ENCODE measurements at places on chromosomes 13 and 19.

- no peak for DNase-seq
Measured at GRCh38 chr19:2227415-2228156, 8.5 kb downstream of the PLEKHJ1 start.

DNA sequence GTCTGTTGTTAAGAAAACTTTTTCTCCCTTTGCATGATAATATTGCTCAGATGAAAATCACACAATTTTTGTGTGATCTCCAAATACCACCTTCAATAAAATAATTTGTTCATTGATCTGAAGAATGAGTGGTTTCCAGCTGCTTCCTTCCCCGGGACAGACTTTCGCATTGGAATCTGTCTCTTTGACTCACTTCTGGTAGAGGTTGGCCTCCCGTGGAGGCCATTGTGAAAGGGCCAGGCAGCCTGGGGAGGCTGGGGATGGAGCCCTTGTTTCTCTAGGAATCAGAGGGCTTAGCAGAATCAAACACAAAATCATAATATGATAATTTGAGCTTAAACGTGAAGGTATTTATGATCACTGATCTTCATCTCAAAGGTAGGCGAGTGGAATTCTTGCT is 135.0 kb upstream of the ZNF536 start:
- DNase-seq = no peak

DNA sequence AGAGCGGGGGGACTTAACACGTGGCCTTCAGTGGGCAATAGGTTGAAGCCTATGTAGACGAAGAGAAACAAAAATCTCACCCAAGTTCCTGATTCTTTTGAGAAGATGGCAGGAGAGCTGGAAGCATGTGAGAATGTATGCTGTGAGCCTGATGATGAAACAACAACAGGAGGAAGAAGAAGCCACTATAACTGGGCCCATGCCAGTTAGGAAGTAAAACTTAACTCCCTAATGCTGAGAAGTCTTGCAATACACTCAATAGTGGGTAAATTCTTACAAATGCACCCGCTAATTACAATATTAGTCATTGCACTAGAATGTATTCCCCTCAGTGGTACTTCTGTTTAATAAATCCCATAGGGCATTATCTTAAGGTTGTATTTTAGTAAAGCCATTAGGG is 9.1 kb downstream of the PCDH17 start:
- no peak for DNase-seq

DNA sequence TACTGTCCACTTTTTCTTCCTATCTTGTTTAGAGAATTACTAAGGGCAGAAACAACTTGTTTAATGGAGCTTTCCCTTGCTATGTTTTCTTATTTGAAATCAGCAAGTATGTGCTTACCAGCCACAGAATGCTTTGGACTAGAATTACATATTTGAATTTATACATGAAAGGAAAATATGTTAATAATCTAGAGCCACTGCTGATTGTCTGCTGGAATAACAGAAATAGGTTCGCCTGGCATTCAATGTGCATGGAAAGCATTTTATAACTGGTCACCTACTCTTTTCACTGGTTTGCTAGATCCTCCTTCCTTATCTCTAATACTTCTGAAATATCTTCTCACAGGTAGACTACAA is 8.0 kb downstream of the EFNB2 start:
- DNase-seq = no peak

DNA sequence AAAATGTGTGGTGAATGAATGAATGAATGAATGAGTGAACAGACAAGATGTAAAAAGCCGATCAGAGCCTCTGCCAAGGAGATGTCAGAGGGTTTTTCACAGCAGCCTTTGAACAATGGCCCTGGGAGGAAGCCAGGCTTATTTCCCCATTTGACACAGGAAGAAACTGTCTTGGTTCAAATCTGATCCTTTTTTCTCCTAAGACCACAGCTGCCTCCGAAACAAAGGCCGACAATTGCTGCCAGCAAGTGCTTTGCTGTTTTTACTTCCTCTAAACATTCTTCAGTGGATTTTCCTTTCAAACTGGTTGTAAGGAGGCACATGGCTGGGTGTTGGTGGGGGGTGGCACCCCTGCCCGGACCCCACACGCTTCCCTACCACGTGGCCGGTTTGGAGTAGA is 44.2 kb upstream of the HOMER3 start:
- DNase-seq = no peak

DNA sequence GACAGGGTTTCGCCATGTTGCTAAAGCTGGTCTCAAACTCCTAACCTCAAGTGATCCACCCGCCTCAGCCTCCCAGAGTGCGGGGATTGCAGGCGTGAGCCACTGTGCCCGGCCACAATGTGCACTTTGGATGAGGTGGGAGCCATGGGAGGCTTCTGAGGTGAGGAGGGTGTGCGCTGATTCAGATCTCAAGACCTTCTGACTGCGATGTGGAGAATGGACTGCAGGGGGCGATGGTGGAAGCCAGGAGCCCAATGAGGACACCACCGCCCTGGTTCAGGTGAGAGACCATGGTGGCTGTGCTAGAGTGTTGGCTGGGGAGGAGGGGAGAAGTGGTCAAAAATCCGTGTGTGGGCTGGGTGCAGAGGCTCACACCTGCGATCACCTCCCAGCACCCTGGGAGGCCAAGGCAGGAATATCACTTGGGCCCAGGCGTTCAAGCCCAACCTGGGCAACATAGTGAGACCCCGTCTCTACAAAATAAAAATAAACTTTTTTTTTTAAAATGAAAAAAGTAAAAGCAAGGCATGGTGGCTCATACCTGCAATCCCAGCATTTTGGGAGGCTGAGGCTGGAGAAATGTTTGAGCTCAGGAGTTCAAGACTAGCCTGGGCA is 5.6 kb downstream of the INAFM1 start:
- no peak for DNase-seq

DNA sequence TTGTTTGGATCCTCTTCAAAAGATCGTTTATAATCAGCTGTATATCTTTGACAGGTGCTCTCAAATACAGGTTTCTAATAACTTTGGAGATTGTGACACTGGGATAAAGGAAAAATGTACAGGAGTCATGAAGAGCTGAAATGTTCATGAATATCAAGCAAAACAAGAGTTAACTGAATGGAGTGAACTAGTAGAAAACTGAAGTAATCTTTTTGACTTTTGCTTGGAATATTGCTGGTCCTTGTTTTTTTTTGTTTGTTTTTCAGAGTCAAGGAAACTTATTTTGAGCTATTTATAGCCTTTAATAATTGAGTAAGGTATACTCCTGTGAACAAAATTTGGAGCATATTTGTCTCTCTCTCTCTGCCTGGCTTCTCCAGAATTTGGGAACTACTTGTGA is 25.3 kb downstream of the MED4 start:
- no peak for DNase-seq

GRCh38 chr19:2061495-2062388 is 10.7 kb upstream of the MKNK2 start:
- DNase-seq = peak; percentile 75

DNA sequence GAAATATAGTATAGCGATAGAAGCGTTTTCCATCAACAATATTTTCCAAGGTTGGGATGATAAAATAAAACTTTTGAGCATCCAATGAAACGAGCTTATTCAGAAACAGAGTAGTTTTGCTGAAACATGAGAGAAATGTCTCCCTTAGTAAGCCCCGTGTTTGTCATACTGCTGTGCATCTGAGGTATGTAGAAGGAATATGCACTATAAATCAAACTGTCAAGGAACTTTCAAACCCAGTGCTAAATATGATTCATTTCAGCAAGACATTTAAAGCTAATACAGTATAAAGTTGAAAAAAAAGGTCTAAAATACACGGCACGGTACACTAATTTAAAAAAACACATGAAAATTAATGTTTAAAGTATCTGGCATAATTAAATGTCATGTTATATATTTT is 546.2 kb downstream of the SLITRK5 start:
- DNase-seq = no peak

DNA sequence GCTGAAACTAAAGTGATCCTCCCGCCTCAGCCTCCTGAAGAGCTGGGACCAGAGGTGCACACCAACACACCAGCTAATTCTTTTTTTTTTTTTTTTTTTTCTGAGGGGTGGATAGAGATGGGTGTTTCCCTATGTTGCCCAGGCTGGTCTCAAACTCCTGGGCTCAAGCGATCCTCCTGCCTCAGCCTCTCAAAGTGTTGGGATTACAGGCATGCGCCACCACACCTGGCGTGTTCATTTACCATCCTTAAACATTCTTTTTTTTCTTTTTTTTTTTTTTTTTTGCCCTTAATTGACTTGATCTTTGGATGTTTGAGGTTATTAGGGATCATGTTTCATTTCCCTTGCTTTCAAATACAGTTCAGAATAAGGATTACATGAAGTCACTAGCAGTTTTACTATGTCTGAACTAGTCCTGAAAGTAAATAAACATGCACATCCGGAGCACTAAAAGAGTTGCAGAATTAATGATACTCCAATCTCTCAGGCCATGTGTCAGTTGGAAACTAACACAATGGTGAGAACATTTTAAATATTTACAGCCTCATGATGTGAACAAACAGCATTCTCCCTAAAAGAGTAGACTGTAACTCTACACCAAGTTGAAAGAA is 10.2 kb downstream of the UTP14C start:
- DNase-seq = no peak

GRCh38 chr13:27044837-27045570 is 126.6 kb downstream of the USP12 start:
- DNase-seq = no peak

GRCh38 chr19:29583196-29583999 is 22.7 kb upstream of the POP4 start:
- no peak for DNase-seq

GRCh38 chr19:7326105-7326877 is 22.4 kb upstream of the ARHGEF18 start:
- DNase-seq = no peak

- no peak for DNase-seq
Measured at GRCh38 chr13:103276775-103277498, 210.7 kb upstream of the SLC10A2 start.

- no peak for DNase-seq
Measured at GRCh38 chr13:110445183-110445582, 116.3 kb downstream of the RAB20 start.

DNA sequence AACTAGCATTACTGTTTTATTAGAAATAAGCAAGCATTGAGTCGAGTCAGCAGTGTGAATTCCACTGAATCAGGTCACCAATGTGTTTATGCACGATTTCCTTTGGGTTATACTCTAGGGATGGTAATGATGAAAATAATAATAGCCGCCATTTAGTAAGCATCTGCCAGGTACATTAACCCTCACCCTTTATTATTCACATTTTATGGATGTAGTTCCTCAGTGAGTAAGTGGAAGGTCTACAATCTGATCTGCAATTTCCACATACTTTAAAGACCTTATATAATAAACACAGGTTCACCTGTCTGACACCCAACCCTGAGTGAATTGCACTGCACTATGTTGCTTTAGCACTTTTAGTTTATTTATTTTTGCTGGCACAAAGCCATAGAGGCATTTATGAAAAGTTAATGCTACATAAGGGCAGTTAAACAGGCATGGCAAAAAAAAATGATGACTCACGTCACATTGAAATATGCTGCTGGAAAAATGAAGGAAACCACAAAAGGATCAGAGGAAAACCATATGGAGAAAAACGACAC is 122.4 kb downstream of the TRPC4 start:
- DNase-seq = peak; percentile 54

DNA sequence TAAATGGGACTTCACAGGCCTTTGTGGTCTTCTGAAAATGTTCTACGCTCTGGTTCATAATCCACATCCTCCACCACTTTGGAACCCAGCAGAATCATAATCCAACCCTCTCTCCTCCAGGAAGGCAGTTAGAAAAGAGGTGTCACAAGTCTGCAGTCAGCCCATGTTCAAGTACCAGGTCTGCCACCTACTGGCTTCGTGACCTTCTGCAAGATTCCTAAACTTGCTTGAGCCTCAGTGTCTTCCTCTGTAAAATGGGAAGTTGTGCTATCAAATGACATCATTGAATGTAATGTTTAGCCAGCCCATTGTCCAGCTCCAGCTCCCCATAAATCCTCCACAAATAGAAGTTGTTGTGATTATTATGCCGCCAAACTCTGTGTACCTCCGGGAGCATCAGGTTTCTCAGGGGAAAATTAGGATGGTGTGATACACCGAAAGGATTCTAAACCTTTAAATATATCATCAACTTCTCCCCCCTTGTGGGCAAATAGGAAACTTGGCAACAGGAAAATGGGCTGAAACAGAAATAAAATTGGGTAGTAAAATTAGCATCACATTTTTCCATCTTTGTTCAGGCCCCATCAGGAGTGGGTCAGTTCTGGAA is 109.7 kb downstream of the NUFIP1 start:
- DNase-seq = peak; percentile 23

DNA sequence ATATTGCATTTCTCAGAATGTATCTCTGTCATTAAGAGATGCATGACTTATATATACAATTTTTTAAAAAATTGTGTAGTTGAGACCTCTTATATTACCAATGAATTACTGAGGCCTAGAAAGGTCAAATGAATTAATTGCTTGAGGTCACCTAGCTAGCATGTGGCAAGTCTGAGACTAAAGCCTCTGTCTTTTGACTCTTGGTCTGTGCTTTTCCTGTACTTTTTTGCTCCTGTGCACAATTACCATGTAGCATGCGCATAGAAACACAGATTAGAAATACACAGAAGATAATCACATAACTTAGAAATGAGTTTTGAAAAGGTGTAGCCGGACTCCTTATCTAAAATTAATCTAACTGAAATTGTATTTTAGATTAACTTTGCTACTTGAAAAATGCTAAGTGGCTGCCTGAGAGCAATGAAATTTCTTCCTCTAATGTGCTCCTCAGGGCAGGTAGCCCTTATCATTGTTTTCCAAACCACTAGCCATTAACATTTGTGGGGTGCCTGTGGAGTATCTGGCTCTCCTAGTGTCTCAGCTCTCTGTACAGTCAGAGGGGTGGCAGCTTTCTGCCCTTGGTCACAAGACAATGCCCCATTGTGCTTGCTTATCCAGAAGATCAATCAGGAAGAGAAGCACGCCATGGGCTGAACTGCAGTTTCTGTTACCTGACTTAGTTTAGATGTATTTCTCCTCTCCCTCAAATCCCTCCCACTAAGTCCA is 119.6 kb downstream of the RFC3 start:
- DNase-seq = no peak

- no peak for DNase-seq
Measured at GRCh38 chr19:38869836-38870607, 8.1 kb downstream of the RINL start.

- DNase-seq = no peak
Measured at GRCh38 chr13:113843864-113844556, 19.9 kb downstream of the GAS6 start.

GRCh38 chr19:17205237-17206140 is 9.7 kb upstream of the USE1 start:
- no peak for DNase-seq

DNA sequence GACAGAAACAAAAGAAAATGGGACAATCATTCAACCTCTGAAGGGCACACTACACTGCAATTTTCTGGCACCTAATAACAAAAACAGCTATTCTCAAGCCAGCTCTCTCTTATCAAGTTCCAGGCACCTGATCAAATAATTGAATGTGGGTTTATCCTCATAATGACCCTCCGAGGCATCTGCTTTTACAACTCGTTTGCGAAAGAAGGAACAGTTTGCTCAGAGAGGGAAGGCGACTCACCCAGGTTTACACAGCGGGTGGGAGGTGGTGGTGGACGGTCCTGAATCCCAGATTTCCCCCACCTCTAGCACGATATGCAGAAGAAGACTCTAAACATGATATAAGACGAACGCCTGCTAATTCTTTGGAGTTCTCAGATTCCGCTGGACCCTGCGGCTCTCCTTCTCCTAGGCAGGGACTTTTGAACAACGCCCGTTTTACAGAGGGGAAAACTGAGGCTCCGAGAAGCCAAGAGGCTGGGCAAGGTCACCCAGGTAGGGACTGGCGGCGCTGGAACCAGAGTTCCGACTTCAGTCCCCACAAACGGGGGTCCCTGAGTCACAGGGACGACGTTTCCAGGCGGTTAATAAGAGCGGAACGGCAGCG is 641 bp downstream of the SGTA start:
- no peak for DNase-seq

Measured in AG04449 (cell line).